ENCODE measurements at places on chromosomes 1 and 21.

DNA sequence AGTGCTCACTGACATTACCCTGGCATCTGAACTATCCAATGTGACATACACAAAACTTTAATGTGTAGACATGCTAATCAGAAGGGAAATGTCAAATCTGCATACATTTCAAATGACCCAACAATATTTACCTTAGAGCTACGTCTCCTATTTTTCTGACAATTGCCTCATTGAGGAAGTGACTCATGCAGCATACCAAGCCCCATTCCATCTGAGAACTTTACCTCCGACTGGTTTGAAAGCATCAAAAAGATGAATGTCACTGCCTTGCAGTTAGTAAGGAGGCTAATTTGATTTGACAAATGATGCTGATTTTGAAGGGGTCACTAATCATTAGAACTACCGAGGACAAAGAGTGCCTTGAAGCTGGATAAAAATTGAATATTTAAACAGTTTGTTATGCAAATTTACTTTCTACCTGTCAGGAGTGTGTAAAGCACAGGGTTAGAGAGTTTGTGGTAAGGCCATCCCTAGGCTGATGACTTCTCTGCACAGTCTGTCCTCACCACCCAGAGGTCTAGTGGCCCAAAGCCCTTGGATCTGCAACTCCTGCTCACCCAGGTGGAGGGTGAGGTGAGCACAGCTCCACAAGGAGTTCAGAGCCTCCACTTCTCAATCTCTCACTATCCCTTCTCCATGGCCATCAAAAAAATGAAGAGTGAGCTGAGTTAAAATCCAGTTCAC is 500.3 kb upstream of the C1orf87 start:
- DNase-seq: no peak

- DNase-seq: peak; percentile 19
Observed at GRCh38 chr21:32538147-32538792, 47.1 kb downstream of the TCP10L start.

- DNase-seq: no peak
Observed at GRCh38 chr1:109630081-109630897, 10.7 kb downstream of the AMPD2 start.

DNA sequence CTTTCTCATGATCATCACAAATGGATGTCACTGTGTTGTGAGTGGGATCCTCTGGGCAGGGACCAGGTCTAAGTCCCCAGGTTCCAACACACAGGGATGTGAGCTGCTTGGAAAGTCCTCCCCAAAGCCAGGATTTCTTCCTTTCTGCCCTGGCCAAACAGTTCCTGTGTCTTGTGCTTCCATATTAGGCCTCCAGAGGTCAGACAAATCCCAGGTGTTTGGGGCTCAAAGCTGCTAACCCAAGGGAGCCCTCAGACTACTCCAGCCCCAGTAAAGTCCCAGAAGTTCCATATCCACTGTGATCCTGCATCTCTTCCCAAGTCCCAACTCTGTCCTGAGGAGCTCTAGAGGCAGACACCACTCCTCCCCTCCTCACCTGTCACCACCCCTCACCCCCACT is 27.7 kb upstream of the MAGOH start:
- DNase-seq: no peak

DNA sequence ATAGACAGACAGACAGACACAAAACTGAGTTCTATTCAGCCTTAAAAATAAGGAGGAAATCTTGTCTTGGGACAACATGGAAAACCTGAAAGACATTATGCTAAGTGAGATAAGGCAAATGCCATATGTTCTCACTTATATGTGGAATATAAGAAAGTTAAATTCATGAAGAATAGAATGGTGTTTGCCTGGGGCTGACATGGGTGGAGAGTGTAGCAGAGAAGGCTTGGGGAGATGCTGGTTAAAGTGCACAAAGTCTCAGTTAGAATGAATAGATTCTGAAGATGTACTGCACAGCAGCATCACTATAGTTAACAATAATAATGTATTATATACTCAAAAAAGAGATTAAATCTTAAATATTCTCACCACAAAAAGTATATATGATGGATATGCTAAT is 355.5 kb downstream of the LRRIQ3 start:
- no peak for DNase-seq

DNA sequence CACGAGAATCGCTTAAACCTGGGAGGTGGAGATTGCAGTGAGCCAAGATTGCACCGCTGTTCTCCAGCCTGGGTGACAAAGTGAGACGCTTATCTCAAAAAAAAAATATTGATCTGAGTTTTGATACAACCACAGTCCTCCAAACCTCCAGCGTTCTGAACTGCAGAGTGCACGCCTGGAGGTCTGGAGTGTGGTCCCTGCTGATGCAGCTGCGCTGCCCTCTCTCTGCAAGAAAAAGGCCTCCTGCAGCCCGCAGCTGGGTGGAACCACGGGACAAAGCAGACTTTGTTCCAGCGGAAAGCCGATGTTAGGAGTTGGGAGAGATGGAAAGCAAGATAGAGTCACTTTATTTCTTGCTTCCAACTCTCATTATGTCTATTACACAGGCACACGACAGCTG is 144.9 kb upstream of the SOD1 start:
- no peak for DNase-seq

DNA sequence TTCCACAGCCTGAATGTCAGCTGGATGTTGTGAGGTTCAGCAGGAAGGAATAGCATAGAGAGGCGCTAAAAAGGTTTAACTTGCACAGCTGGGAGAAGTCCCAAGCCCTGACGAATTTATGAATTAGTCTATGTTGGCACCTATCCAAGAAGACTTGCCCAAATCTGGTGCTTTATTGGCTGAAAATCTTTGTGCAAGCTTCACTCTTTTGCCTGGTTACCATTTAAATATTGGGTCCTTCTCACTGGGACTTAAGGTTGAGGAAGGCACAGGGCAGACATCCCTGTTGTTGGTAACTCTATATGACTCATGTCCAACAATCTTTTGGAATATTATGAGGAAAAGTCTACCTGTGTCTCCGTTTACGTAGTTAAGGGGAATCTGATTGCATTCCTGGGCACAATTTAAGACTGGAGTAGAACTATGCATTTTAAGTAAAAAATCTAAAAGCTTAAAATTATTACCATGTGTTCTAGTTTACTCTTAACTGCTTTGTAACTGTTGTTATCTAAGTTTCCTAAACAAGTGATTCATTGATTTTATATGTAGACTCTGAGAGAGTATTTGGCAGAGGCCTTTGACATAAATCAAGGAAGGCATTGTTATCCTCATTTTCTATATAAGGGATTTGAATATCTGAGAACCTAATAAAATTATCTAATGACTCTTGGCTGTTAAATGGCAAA is 181.7 kb upstream of the DPYD start:
- no peak for DNase-seq

- DNase-seq: no peak
Observed at GRCh38 chr1:41286992-41287391, 44.9 kb upstream of the SCMH1 start.

- DNase-seq: no peak
Observed at GRCh38 chr1:43372172-43372571, 4.4 kb upstream of the ELOVL1 start.

GRCh38 chr21:22231013-22231412 is 1232.8 kb downstream of the NCAM2 start:
- DNase-seq: no peak

GRCh38 chr21:34803782-34804370 is 135.1 kb downstream of the CLIC6 start:
- no peak for DNase-seq

- no peak for DNase-seq
Observed at GRCh38 chr1:40530735-40531380, 579 bp upstream of the ZNF684 start.

- DNase-seq: no peak
Observed at GRCh38 chr21:33608559-33608958, 20.1 kb upstream of the DONSON start.

DNA sequence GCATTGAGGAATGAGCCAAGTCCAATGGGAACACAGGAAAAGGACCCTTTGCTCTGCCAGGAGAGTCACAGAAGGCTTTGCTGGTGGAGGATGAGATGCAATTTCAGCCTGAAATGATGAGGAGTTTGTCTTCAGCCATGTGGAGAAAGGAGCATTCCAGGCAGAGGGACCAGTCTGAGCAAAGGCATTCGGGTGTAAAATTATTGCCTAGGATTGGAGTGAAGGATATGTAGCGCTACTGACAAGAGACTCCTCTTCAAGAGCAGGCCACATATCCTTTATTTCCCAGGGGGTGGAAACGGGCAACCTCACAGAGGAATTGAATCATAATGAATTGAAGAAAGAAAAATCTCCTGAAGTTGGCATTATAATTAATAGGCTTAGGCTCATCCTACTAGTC is 1.1 kb upstream of the CSF1 start:
- DNase-seq: no peak

DNA sequence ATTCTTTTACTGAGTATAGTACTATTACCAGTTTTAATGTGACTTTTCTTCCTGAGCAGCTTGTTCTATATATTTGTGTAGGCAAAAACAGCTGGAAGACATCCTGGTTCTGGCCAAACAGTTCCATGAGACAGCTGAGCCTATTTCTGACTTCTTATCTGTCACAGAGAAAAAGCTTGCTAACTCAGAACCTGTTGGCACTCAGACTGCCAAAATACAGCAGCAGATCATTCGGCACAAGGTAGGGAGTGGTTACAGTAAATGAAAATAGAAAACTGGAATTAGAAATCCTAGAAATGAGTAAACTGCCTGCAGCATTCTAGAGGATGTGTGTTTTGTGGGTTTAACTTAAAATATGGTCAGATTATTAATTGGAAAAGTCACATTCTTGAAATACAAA is 64.1 kb upstream of the BMP8A start:
- DNase-seq: no peak

GRCh38 chr1:246947255-246947654 is 15.5 kb upstream of the AHCTF1 start:
- DNase-seq: no peak

DNA sequence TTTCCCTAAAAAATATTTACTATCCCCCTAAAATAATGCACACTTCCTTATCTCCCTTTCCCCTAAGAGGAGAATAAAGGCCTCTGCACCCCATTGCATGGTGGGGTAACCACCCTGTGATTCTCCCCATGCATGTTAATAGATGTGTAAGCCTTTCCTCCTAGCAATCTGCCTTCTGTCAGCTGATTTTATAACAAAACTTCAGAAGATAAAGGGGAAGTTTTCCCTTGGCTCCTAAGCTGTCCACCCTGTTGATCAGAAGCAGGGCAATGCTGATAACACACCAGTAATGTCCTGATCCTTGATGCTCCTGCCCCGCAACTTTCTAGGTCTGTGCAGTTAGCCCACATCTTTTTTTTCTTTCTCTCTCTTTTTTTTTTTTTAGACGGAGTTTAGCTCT is 11.4 kb upstream of the RNF187 start:
- DNase-seq: no peak

DNA sequence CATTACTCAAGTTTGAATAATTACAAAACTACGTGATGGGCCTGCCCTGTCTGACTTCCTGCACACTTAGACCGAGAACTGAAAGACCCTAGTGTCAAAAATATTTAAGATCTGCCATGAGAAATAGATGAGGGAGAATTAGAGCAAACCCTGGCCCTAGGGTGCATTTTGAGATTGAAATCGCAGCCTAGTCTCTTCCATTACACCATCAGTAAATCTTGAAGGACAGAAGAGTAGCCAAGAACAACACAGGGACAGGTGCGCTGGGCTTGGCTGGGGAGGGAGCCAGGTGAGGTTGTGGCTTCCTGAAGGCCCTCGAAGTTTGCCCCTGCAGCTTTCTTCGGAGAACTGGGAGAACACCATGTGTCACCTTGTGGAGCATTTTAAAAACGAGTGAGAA is 36.7 kb upstream of the KIF26B start:
- DNase-seq: no peak

GRCh38 chr1:107342316-107342715 is 201.5 kb downstream of the NTNG1 start:
- DNase-seq: no peak

GRCh38 chr1:217674028-217674729 is 43.0 kb downstream of the SPATA17 start:
- DNase-seq: no peak

GRCh38 chr1:84006591-84006990 is 7.7 kb upstream of the TTLL7 start:
- DNase-seq: no peak

GRCh38 chr1:228900099-228900885 is 165.0 kb downstream of the RHOU start:
- DNase-seq: no peak

DNA sequence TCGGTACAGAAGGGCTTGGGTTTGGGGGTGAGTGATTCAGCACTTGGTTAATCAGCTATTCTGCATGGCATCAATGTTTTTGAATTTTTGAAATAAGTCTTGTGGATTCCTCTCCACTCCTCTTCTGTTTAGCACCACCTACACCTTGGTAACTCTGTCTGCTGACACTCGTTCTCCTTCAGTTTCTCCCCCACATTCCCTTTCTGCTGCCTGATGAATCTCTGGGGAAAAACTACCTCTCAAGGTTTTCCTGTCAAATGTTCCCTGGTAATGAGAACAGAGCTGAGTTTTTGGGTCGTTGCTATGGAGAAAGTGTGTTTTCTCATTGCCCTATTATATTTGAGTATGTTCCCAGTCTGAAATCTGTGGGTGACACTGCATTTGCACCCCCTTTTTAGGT is 108.2 kb downstream of the GABPA start:
- DNase-seq: no peak

GRCh38 chr1:222521299-222522104 is 26.4 kb downstream of the HHIPL2 start:
- no peak for DNase-seq

DNA sequence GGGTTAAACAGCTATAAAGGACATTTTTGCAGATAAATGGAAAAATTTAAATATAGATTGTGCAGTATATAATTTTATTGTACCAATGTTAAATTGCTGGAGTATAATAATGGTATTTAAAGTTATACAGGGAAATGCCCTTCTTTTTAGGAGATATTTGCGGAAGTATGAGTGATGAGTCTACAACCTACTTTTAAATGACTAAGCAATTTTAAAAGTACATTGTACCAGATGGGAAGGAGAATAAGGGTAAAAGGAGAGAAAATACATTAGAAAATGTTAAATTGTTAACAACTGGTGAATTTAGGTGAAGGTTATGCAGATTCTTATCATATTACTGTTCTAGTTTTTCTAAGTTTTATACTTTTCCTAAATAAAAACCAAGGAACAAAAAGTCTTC is 91.8 kb downstream of the ZZZ3 start:
- no peak for DNase-seq

GRCh38 chr1:50252196-50252595 is 143.5 kb downstream of the ELAVL4 start:
- DNase-seq: no peak

DNA sequence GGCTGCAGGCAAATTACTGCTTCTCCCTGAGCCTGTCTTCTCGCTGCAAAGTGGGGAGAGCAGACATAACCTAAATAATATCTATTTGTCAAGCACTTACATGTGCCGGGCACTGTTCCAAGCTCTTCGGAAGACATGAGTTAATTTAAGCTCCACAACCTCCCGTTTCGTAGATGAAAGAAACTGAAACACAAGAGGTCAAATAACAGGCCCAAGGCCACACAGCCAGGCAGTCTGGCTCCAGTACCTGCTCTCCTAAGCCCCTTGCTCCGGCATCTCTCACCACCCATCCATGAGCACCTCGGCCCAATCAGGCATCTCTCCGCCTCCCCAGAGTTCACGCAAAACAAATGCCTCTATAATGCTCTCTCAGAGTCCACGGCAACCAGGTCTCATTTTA is 65.4 kb downstream of the TAS1R2 start:
- no peak for DNase-seq

Data from stimulated activated CD8-positive, alpha-beta memory T cell treated with anti-CD3 and anti-CD28 coated beads, Interleukin-4, amount 100 ng/mL, for 1 hour (primary cell).